ENCODE measurements at places on chromosomes 2 and 18.
A peak's percentile ranks its signal among the peaks of the same experiment; 100 is the strongest.

DNA sequence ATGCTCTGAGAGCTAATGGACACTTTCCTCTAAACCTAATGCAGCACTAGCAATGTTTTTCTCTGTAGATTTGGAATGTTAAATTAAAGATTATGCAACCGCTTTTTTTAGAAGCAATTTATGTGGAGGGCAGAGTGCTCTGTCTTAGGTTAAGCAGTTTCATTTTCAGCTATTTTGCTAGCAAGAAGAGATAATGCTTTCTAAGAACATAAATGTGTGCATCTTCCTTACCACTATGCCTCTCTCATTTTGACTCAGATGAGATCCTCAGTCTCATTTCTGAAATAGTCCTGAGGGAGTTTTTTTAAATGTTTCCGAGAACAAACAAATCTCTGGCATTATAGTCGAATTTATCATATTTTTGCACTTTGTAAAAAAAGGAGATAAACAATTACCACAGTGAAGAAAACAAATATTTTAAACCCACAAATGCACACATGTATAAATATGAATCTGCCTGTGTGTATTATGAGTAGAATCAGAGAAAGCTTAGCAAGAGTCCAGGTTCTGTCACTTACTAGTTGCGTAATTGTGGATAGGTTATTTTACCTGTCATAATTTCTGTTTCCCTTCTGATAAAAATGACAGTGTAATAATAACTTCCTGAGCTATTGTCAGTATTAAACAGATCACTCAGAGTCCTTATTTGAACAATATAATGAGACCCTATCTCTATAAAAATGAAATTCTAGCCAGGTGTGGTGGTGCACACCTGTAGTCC, 207.7 kb upstream of the CRIM1 start:
- DNase-seq: peak; percentile 39

DNA sequence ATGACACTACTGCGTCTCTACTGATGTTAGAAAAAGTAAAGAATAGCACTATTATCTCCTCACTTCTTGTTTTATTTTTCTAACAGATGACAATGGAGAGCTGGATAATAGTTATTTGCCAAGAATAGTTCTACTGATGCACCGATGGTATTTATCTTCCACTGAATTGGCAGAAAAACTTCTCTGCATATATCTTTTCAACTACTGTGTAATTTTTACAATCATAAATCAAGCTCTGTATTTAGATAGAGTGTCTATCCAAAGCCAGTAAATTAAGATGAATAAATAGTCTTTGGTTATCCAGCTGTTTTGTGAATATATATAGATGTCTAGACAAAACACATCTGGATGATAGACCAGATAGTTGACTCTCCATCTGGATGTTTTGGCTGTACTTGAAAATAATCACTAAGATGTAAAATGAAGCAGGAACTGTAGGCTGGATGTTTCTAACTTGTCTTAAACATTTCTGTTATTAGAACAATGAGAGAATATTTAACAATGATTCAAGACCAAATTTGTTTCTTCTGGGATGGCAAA, 40.1 kb downstream of the RASGRP3 start:
- no peak for DNase-seq

DNA sequence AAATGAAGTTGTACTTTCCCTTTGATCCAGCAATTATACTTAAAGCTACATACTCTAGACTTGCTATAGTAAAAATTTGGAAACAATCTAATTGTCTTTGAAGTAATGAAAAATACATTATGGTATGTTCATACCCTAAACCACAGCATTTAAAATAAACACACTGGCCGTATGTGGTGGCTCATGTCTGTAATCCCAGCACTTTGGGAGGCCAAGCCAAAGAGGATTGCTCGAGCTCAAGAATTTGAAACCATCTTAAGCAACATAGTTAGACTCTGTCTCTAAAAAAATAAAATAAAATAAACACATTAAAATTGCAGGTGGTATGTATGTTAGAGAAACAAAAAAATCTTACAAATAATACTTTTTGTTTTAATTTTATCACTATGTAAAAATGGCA, 208.1 kb upstream of the KLHL14 start:
- peak; percentile 30 for DNase-seq

- DNase-seq: no peak
Measured at GRCh38 chr2:200301953-200302858, 4.3 kb upstream of the SPATS2L start.

- DNase-seq: no peak
Measured at GRCh38 chr2:17059458-17059857, 393.8 kb upstream of the CYRIA start.

DNA sequence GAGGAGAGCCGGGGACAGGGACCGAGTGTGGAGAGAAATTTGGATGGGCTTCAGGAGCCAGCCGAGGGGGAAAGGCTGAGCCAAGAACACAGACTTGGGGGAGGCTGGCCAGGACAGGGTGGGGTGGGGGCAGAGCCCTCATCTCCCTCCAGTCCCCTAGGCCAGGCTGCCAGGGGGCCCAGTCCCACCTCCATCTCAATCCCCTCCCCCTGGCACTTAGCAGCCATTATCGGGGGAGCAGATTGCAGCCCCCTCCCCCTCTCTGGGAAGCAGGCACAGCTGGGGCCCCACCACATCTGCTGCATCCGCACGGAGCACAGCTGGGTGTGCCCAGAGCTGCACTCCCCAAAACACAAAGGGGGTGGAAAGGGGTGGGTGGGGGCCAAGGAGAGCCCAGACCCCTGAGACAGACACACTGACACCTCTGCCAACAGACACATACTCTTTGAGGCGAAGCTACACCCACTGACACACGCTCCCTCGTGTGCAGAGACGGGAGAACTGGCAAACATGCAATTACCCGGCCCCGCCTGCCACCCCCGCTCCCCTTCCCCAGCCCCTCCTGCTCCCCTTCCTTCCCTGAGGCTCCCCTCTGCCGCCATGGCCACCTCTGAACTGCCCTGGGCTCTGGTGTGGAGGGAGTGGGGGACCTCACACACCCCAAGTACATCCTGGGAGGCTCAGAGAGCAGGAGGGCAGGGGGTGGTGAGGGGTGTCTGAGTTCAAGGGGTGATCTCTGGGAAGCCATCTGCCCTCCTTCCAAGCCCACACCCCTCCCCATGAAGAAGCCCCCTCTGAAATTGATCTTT, 5.1 kb upstream of the ASIC4 start:
- DNase-seq: peak; percentile 69

- DNase-seq: no peak
Measured at GRCh38 chr2:46495231-46496030, 16.1 kb downstream of the TMEM247 start.

GRCh38 chr2:198518935-198519334, 714.5 kb downstream of the PLCL1 start:
- DNase-seq: no peak

DNA sequence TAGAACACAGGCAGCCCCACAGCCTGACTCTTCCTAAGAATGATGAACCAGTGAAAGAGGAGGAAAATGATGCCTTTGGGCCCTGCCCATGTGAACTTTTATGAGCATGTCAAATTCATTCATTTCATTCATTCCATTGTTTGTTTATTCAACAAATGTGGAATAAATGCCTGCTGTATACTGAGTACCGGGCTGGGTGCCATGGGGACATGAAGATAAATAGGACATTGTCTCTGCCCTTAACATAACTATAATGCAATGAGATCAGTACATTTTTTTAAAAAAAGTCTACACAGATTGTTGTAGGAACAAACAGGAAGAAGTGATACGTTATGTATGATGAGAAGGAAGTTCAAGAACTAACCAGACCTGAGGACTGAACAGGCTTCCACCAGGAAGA, 14.7 kb downstream of the MREG start:
- DNase-seq: no peak

GRCh38 chr2:53500181-53500580, 267.4 kb upstream of the CHAC2 start:
- no peak for DNase-seq

DNA sequence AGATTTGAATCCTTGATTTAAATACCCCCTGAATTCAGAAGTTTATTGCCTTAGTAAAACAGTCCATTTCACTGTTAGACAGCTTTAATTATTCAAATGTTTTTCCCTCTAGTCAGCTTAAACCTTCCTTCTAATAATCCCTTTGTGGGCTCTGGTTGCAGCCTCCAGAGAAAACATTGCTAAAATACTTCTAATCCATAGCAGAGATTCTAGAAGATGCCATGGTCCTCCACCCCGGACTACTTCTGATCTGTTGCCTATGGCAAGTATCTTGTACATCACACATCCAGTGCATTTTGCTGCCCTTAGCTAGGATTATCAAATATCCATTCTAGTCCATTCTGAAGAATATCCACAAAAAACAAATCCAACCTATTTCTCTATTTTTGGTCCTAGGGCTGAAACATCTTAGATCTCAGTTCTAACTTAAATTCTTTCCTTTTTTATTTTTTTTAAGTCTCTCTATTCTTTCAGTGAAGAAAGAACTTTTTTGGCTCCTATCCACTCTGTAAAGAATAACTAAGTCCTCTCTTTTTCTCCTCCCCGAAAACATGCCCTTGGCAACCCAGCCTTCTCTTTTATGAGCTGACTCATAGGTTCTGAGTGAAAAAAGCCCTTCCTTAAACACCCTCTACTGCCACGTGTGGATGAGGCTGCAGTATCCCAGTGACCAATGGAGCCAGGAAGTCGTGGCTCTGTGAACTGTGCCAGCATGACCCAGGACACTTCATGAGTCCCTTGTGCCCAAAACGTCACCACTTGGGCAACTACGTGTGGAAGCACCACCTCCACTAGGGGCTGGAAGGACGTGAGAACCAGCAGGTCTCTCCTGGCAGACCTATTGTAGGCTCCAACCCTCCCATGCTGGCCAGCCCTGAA, 349.8 kb downstream of the TNS1 start:
- DNase-seq: peak; percentile 11

DNA sequence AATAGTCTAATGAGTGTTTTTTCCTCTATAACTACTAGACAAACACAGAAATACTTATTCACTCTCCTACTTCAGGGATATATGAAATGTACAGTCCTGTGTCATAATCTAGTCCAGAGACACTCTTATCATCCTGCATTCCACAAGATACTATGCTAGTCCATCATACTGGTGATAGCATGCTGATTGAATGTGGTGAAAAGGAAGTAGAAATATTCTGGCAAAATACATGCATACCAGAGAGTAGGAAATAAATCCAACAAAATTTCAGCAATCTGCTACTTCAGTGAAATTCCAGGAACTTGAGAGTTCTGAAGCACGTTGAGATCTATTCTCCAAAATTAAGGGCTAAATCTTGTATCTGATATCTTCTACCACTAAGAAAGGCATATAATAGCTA, 353.9 kb downstream of the PID1 start:
- DNase-seq: no peak

- no peak for DNase-seq
Measured at GRCh38 chr2:63765117-63765516, 76.6 kb upstream of the UGP2 start.

DNA sequence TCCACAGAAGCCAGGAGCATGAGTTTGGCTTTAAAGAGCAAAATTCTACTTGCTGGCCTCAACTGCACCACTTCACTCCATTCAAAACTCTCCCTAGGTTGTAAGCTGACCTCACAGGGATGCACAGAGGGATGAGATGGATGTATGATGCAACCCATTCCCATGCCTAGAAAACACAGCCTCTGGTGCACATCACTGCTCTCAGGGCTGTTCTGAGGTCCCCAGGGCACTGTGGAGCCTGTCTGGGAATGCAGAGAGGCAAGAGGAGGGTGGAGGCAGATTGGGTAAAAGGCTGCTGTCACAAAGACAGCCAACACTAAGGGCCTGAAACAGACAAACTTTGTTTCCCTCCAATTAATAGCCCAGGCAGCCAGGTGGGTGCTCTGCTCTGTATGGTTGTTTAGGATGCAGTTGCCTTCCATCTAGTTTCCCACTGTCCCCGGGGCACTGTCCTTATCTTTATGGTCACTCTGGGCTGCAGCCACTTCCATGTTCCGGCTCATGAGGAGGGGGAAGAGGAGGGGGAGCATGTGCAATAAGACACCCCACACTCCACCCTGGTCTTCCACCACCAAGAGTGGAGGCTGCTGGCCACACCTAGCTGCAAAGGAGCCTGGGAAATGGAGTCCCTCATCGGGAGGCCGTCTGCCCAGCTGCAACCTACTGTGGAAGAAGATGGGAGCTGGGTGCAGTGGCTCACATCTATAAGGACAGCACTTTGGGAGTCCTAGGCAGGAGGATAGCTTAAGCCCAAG, 7.0 kb downstream of the GPR45 start:
- peak; percentile 56 for DNase-seq

GRCh38 chr18:80188643-80189530, 58.4 kb downstream of the PARD6G start:
- no peak for DNase-seq

Data from OCI-M1 (cell line).